ENCODE measurements at places on chromosomes 13 and 19. TPM values are rescaled to one million over a fixed set of nuclear protein-coding genes. Genes with fewer than 3 reads are reported as not detected.
A peak's percentile ranks its signal among the peaks of the same experiment; 100 is the strongest.

GRCh38 chr19:11813703-11814028 is 407 bp upstream of the ZNF440 start:
- H3K36me3 ChIP-seq: peaks cover 32% of the 10 kb centered on the region
- DNase-seq: no peak
- H3K27ac ChIP-seq: peak overlapping the region; percentile 76
- peaks cover 22% of the 10 kb centered on the region for H3K4me1 ChIP-seq

GRCh38 chr19:32067685-32068084 is 277.7 kb upstream of the ZNF507 start:
- H3K4me3 ChIP-seq: no peak overlapping the region
- H3K36me3 ChIP-seq: no peaks in the 10 kb centered on the region
- H3K27ac ChIP-seq: no peak overlapping the region
- H3K4me1 ChIP-seq: no peaks in the 10 kb centered on the region

- peaks cover 15% of the 10 kb centered on the region for H3K27me3 ChIP-seq
- H3K4me3 ChIP-seq: no peak overlapping the region
- no peaks in the 10 kb centered on the region for H3K36me3 ChIP-seq
- no peaks in the 10 kb centered on the region for H3K4me1 ChIP-seq
- DNase-seq: no peak
Observed at GRCh38 chr19:40932008-40932959, 50.3 kb upstream of the CYP2A7 start.

- H3K27me3 ChIP-seq: peaks cover 23% of the 10 kb centered on the region
- no peak overlapping the region for H3K4me3 ChIP-seq
- H3K27ac ChIP-seq: no peak overlapping the region
- H3K4me1 ChIP-seq: peaks cover 20% of the 10 kb centered on the region
- H3K36me3 ChIP-seq: peaks cover 22% of the 10 kb centered on the region
- no peak for DNase-seq
Observed at GRCh38 chr19:58397533-58398037, 2.1 kb downstream of the RNF225 start.

- DNase-seq: peak; percentile 90
- peaks cover 7% of the 10 kb centered on the region for H3K36me3 ChIP-seq
- H3K27me3 ChIP-seq: peaks cover 4% of the 10 kb centered on the region
- H3K4me3 ChIP-seq: peak overlapping the region; percentile 67
- H3K27ac ChIP-seq: peak overlapping the region; percentile 98
Observed at GRCh38 chr19:31214086-31214485, 135.2 kb downstream of the TSHZ3 start.

DNA sequence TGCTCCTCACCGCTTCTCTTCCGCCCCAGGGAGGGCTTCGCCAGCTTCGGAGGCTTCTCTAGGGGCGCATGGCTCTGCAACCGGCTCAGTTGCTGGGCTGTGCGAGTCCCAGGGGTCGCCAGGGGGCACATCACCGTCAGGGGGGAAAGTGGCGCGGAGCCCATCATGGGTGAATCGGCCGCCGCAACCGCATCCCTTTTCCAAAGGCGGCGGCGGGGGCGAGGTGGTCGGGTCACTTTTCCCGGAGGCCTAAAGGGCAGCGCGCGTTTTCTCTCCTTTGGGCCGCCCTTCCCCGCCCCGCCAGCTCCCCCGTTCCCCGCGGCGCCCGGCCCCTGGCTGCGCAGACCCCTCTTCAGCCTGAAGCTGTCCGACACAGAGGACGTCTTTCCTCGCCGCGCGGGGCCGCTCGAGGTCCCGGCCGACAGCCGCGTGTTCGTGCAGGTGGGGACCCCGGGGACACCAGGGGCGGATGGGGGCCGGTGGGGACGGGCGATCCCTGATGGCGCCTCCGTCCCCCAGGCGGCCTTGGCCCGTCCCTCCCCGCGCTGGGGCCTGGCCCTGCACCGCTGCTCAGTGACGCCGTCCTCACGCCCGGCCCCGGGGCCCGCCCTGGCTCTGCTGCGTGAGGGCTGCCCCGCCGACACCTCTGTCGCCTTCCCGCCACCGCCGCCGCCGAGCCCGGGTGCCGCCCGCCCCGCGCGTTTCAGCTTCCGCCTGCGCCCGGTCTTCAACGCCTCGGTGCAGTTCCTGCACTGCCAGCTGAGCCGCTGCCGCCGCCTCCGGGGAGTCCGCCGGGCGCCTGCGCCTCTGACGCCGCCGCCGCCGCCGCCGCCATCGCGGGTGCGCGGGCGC is 1.7 kb downstream of the TGFBR3L start:
- peak; percentile 76 for DNase-seq
- peaks cover 11% of the 10 kb centered on the region for H3K36me3 ChIP-seq
- H3K4me3 ChIP-seq: peak overlapping the region; percentile 57
- H3K4me1 ChIP-seq: peaks cover 19% of the 10 kb centered on the region
- no peak overlapping the region for H3K27ac ChIP-seq

GRCh38 chr13:109727251-109727650 is 59.1 kb downstream of the IRS2 start:
- no peaks in the 10 kb centered on the region for H3K4me1 ChIP-seq
- H3K27me3 ChIP-seq: peaks cover 9% of the 10 kb centered on the region
- H3K27ac ChIP-seq: no peak overlapping the region
- H3K4me3 ChIP-seq: no peak overlapping the region

DNA sequence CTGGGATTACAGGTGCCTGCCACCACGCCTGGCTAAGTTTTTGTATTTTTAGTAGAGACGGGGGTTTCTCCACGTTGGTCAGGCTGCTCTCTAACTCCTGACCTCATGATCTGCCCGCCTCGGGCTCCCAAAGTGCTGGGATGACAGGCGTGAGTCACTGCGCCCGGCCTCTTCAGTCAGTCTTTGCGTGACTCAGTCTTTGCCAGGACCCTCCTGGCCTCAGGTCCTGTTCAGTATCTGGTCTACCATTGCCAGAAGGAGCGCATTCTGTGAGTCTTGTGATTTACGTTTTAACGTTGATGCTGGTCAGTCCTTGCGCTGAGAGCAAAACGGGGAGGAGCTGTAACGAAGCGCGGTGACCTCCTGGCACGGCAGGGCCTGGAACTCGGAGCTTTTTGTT is 7.6 kb upstream of the HMG20B start:
- H3K27me3 ChIP-seq: no peaks in the 10 kb centered on the region
- no peak for DNase-seq
- H3K4me1 ChIP-seq: no peaks in the 10 kb centered on the region
- no peaks in the 10 kb centered on the region for H3K36me3 ChIP-seq
- H3K27ac ChIP-seq: no peak overlapping the region
- no peak overlapping the region for H3K4me3 ChIP-seq

DNA sequence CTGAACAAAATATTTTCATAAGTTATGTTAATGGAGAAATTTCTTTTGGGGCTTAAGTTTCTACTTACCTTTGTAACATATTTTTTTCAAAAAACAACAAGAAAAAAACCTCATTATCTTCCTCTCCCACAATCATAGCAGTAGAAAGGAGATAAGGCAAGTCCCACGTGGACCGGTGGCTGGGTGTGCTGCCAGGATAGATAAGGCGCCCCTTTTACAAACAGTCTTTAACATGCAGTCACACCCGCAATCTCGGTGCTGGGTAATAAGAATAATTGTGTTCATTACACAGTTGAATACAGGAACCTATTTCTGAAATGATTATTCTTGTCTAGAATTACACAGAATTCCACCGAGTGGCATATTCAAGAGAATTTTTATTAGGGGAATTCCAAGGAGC is 1202.3 kb downstream of the UQCRFS1 start:
- no peaks in the 10 kb centered on the region for H3K4me1 ChIP-seq
- peaks cover 3% of the 10 kb centered on the region for H3K27me3 ChIP-seq
- H3K27ac ChIP-seq: no peak overlapping the region
- no peaks in the 10 kb centered on the region for H3K36me3 ChIP-seq
- no peak overlapping the region for H3K4me3 ChIP-seq

Gene IL4I1
- 2.9 TPM for total RNA-seq

Gene MUC16
- total RNA-seq: not detected

Gene ZNF667
- 7.7 TPM for total RNA-seq

Gene CEACAM4
- total RNA-seq: not detected

All from activated naive CD8-positive, alpha-beta T cell treated with anti-CD3 and anti-CD28 coated beads for 36 hours (primary cell).